Common myeloid progenitor, CD34-positive (primary cell): ENCODE measurements at places on chromosomes 16 and 17.

DNA sequence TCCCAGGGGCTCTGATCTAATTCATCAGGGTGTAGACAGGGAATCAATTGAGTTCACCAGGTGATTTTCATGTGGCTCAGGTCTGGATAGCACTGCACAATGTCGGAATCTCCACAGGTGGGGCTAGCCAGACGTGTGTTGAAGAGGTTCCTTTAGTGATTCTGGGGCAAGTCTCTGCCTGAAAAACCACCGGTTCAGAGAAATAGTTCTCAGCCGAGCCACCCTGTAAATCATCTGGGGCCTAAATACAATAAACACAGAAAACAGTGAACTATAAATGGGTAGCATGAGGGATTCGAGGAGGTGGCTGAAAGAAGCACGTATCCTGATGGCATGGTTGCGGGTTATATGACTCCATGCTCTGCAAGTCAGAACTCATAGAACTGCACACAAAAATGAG is 21.3 kb downstream of the ASPA start:
- no peak for DNase-seq

DNA sequence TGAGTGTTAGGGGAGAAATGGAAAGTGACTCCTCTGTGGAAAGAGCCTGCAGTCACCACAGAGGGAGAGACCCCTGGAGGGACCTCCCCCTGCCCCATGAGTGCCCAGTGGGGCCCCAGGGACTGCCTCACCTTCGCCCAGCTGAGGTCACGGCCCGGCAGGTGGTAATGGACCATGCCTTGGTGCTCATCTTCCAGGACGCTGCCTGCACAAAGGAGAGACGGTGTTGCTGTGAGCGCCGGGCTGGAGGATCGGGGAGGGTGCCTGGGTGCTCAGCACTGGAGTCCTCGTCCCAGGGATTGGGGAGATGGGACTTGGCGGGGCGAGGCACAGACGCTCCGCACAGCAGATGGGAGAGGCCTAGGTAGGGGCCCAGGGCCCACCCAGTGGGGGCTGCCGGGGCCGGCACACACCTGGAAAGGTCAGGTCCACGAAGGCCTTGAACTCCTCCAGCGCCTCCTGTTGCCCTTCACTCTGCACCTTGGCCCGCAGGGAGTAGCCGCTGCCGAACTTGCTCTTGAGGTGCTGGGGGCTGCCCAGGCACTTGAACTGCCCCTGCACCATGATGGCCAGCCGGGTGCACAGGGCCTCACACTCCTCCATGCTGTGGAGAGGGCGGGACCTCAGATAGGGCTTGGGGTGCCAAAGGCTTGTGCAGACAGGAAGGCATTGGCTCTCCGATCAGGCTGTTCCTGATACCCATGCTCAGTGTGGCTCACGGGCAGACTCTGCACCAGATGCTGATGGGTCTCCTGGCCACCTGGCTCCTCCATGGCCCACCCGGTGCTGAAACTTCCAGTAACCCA is 9.7 kb upstream of the RNPS1 start:
- DNase-seq: no peak

- DNase-seq: no peak
Observed at GRCh38 chr16:51008607-51009006, 142.5 kb downstream of the SALL1 start.

DNA sequence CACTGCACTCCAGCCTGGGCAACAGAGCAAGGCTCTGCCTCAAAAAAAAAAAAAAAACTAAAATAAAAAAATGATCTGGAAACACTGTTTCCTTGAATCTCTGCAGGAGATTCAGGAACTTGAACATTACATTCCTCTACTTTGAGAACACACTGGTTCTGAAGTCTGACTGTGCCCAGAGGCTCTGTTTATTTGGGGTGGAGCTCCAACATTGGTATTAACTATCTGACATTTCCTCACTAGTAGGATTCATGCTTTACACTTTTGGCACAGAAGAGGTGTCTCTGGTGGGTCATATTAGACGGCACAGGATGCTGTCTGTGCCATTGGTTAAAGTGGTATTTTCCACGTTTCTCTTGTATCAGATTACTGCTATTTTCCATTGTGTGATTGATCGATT is 10.4 kb downstream of the SULT1A2 start:
- no peak for DNase-seq

GRCh38 chr17:42421507-42422338 is 1.3 kb downstream of the CAVIN1 start:
- peak; percentile 51 for DNase-seq

- no peak for DNase-seq
Observed at GRCh38 chr16:78552106-78552675, 452.7 kb downstream of the WWOX start.

GRCh38 chr16:85152414-85153030 is 40.2 kb upstream of the CIBAR2 start:
- DNase-seq: no peak

DNA sequence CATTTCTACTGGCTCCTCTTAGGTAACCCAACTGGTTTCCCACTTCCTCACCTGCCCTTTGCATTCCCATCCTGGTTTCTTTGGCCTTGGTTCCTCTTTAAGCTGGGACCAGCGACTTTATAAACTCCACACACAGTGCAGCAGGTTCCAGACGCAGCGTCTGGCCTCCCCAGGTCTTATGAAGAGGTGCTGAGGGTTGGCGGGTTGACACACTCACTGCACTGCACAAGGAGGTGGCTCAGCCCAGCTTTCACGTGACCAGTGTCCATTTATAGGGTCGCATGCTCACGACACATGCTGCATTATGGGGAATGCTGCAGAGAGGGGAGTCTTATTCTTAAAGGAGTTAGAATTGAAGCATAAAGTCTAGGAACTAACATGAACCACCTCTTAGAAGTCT is 70.8 kb downstream of the ZFHX3 start:
- DNase-seq: no peak

- no peak for DNase-seq
Observed at GRCh38 chr16:10791048-10791447, 27.5 kb downstream of the TVP23A start.

DNA sequence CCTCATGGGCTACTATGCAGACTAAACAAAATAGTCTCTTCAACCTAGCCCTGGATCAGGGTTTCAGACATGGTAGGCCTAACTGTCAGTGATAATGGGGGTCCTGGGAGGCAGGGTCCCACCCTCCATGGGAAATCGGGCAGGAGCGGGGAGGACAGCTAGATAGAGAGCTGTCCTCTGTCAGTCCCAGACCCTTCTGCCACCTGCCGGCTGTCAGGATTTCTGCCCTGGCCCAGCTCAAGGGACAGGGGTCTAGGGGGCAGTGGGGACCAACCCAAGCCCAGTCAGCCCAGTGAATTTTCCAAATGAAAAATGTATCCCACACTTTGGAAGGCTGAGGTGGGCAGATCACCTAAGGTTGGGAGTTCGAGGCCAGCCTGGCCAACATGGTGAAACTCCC is 5.3 kb downstream of the CA7 start:
- no peak for DNase-seq

- no peak for DNase-seq
Observed at GRCh38 chr17:70159980-70160379, 9.4 kb upstream of the KCNJ2 start.

GRCh38 chr16:50602531-50603205 is 54.5 kb downstream of the NKD1 start:
- DNase-seq: peak; percentile 41

GRCh38 chr17:7548585-7549400 is at the start of gene TNFSF12:
Gene TNFSF12, plus strand, starts transcription at chr17:7549058. Its CDS starts 96 bp downstream, at chr17:7549154.
- peak; percentile 78 for DNase-seq

DNA sequence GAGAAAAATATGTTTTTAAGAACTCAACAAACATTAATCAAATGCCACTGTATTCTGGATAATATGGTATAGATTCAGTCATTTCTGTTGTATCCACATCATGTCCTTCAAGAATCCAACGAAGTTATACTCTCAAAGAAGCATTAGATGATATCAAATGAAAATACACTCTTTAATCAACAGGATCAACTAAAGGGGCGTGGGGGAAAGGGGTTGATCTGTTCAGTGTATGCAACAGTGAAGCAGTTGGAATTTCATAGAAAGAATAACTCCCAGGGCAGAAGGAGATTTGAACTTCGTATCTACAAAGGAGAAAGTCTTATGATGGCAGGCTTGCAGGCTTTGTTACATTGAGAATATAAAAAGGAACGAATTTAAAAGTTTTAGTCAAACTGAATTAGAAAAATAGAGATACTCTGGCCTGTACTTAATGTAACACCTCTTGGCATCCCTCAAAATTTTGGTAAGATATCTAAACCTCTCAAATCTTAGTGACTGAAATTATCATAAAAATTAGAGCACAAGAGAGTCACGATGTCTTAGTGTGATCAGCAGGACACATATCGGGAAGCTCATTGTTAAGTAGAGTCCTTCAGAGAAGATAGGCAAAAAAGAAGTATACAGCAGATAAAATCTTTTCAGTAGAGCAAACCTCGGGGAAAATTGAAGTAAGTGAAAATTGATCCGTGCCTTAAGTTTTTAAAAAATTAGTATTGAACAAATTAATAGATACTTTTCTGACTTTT is 431.4 kb downstream of the KCNJ18 start:
- DNase-seq: no peak

GRCh38 chr16:75248536-75249380 is 2.7 kb downstream of the BCAR1 start:
- no peak for DNase-seq

DNA sequence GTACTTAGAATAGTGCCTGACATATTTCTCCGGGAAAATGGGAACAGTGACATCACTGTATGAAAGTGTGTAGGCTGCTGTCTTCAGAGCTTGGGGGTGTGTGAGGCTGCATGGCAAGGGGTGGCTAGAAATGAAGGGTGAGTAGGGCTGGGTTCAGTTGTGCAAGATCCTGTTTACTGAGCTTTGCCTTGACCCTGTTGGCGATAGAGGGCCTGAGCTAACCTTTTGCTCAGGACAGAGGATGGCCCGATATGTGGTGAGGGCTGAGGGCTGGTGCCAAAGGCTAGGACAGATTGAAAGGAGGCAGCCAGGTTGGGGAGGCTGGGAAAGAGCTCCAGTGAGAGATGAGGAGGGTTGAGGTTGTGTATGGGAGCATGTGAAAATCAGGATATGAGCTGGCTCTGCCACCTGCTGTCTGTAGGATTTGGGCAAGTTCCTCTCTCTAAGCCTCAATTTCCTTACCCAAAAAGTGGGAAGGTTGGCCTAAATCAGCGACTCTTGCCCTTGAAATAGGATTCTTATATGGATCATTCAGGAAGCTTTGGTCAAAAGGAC is 6.0 kb upstream of the CCL1 start:
- no peak for DNase-seq

DNA sequence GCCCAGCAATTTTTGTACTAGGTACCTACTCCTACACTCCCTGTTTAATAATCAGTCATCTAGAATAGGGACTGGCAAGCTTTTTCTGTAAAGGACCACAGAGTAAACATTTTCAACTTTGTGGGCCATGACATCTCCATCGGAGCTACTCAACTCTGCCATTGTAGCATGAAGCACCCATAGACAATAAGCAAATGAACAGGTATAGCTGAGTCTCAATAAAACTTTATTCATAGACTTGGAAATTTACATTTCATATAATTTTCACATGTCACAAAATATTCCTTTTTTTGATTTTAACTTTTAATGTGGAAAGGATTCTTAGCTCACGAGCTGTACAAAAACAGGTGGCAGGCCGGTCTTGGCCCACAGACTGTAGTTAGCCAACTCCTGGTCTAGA is 345.8 kb downstream of the SOX9 start:
- no peak for DNase-seq

DNA sequence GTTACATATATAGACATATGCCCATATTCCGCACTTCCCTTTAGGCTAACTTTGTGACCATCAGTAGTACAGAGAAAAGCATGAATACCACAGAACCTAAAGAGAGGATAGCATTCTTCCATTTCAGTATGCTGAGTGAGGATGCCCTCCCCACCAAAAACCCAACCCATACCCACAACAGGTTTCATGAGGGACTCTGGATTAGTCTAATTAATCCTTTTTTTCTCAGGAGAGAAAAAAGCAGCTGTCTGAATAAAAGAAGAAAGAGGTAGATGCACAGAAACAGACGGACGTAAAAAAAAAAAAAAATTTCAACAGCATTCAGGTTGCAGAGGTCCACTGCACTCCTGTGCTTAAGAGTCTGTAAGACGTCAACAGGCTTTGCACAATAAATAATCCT is 6.7 kb downstream of the MMD start:
- no peak for DNase-seq

- DNase-seq: no peak
Observed at GRCh38 chr17:37182786-37183465, 192.9 kb upstream of the C17orf78 start.

- DNase-seq: peak; percentile 60
Observed at GRCh38 chr17:28901866-28902818, 737 bp downstream of the DHRS13 start.

DNA sequence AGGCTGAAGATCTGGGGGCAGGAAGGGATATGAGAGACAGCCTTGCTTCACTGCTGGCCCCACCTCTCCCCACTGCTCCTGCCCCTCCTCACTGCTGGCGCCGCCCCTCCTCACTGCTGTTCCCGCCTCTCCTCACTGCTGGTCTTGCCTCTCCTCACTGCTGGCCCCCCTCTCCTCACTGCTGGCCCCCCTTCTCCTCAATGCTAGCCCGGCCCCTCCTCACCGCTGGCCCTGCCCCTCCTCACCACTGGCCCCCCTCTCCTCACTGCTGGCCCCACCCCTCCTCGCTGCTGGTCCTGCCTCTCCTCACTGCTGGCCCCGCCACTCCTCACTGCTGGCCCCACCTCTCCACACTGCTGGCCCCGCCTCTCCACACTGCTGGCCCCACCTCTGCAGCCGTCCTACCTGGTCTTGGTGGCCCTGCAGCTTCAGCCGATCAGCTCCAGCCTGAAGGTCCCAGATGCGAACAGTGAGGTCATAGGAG is 9.5 kb upstream of the PAM16 start:
- DNase-seq: peak; percentile 29

GRCh38 chr16:11234884-11235702 is 20.9 kb downstream of the SOCS1 start:
- DNase-seq: no peak

DNA sequence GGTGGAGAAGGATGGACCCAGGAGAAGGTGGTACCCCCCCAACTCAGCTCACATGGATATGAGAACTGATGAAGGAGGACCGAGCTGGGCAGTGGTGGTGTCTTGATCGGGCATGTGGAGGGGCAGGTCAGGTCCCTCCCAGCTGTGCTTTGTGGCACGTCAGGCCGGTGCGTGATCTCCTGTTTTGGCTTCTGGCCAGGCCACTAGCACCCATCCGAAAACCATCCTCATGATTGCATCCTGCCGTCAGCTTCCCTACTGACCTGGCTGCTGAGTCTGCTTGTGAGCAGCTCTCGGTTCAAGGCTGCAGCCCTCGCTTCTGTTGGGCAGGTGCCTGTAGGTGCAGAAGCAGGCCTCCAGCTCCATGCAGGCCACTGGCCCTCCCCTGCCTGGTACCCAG is 53.1 kb downstream of the PLD6 start:
- no peak for DNase-seq

- no peak for DNase-seq
Observed at GRCh38 chr16:84418056-84418849, 49.9 kb downstream of the ATP2C2 start.
